ENCODE measurements at places on chromosomes 5 and 9.

DNA sequence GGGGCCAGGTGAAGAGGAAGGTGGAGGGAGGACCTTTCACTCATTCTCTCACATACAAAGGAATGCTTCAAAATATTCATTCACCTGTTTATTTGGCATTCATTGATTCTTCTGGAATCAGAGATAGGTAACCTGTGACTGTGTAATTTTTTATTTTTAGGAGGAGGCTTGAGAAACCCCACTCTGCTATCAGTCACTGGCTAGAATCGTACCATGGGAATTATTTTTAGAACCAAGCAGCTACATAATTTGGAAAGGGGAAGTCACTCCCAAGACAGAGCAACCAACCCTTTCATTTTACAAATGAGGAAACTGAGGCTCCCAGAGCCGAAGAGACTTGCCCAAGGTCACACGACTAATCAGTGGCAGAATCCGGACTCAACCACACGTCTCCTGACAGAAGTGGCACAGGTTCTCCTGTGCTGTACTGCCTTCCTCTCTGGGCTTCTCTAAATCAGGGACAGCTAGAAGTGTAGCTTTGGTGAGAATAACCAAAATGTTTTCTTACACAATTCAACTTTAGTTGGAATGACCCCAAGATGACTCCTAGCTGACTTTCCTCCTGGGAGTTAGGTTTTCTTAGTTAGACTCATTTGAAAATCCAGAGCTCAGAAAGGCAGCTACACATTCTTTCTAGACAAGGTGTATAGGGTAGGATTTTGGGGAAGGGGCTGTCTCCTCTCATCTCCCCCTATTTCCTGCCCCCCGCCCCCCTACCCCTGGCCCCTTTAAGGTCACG lies 264.3 kb upstream of the PANK3 start:
- DNase-seq = no peak

- no peak for DNase-seq
Observed at GRCh38 chr9:136240941-136241340, 4.7 kb downstream of the QSOX2 start.

DNA sequence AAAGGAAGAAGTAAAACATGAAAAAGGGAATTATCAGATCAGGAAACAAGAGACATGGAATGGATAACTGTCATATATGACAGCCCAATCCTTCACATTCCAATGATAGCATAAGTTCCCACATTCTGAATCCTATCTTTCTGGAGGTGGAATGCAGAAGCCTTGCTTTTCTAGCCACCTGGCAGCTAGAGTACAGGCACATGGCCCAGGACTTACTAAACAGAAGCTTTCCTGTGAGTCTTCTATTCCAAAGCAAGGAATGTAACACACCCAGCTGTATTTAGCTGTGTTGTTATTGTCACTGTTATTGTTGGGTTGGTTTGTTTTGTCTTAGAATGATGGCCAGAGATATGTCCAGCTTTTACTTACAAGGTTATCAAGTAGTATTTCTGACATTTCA lies 780.5 kb upstream of the ZNF608 start:
- DNase-seq = no peak

DNA sequence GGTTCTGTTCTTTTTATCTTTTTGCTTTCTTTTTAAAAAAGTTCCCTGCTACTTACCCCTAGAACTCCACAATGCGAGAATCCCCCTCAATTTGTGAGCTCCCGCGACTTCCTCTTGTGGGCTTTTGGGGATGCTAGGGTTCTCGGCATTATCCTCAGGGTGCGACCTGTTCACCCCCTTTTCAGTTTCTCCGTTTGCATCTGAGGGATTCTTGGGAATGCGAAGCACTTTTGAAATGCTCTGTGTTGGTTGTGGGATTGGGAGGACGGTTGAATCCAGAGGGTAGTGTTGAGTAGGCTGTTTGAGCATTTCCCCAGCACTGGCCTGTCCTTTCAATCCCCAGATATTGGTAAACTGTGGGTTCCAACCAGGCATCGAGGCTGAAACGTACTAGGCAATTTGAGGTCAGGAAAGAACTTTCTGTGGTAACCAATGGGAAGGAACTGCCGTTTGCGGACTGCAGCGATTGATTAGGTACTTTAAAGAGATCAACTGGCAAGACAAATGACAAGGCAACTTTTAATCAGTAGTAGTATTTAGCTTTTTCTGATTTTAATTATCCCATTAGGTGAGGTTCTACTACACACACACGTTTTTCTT lies 415 bp downstream of the XRCC4 start:
- DNase-seq = no peak
